ENCODE measurements at places on chromosomes 3 and 15.

GRCh38 chr15:25710184-25710583, 152.9 kb downstream of the ATP10A start:
- H3K4me3 ChIP-seq = no peak overlapping the region
- no peaks in the 10 kb centered on the region for H3K4me1 ChIP-seq
- no peak overlapping the region for H3K27ac ChIP-seq
- DNase-seq = no peak

- H3K27ac ChIP-seq = no peak overlapping the region
- H3K36me3 ChIP-seq = no peaks in the 10 kb centered on the region
- no peak for DNase-seq
- H3K4me3 ChIP-seq = no peak overlapping the region
- H3K27me3 ChIP-seq = no peaks in the 10 kb centered on the region
- H3K4me1 ChIP-seq = peaks cover 4% of the 10 kb centered on the region
These were observed 34.5 kb downstream of the ZFAND6 start for GRCh38 chr15:80093854-80094418.

GRCh38 chr3:184808021-184808420, 3.9 kb upstream of the VPS8 start:
- no peak overlapping the region for H3K4me3 ChIP-seq
- H3K27me3 ChIP-seq = no peaks in the 10 kb centered on the region
- H3K36me3 ChIP-seq = no peaks in the 10 kb centered on the region
- DNase-seq = no peak

DNA sequence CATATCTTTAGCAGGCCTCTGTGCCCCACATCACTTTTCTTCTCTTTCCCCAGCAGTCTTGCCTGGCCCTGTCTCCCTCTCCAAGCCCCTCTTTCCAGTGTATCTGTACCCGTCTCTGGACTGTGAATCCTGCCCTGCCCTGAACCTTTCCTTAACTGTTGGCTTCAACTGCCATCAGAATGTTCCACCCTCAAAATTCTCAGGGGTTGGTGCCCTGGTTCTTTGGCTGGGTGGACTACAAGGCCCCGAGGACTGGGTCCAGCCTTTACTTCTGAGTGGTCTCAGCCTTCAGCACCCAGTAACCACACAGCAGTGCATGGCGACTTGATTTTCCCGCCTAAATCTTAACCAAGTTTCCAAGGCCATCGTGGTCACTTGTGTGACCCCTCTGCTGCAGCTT, 333.5 kb upstream of the RGMA start:
- DNase-seq = no peak
- H3K27ac ChIP-seq = no peak overlapping the region
- H3K27me3 ChIP-seq = no peaks in the 10 kb centered on the region

GRCh38 chr15:81157195-81157938, 23.3 kb downstream of the CFAP161 start:
- peaks cover 18% of the 10 kb centered on the region for H3K4me1 ChIP-seq
- H3K27me3 ChIP-seq = no peaks in the 10 kb centered on the region
- H3K36me3 ChIP-seq = no peaks in the 10 kb centered on the region
- DNase-seq = no peak
- H3K4me3 ChIP-seq = no peak overlapping the region

Measured in esophagus squamous epithelium (tissue), 5 donors.